Stimulated activated CD8-positive, alpha-beta memory T cell treated with anti-CD3 and anti-CD28 coated beads, Interleukin-4, amount 100 ng/mL, for 24 hours (primary cell): ENCODE measurements at places on chromosomes 11 and 22.

GRCh38 chr11:20874358-20874757 lies 205.0 kb downstream of the NELL1 start:
- no peak for DNase-seq

DNA sequence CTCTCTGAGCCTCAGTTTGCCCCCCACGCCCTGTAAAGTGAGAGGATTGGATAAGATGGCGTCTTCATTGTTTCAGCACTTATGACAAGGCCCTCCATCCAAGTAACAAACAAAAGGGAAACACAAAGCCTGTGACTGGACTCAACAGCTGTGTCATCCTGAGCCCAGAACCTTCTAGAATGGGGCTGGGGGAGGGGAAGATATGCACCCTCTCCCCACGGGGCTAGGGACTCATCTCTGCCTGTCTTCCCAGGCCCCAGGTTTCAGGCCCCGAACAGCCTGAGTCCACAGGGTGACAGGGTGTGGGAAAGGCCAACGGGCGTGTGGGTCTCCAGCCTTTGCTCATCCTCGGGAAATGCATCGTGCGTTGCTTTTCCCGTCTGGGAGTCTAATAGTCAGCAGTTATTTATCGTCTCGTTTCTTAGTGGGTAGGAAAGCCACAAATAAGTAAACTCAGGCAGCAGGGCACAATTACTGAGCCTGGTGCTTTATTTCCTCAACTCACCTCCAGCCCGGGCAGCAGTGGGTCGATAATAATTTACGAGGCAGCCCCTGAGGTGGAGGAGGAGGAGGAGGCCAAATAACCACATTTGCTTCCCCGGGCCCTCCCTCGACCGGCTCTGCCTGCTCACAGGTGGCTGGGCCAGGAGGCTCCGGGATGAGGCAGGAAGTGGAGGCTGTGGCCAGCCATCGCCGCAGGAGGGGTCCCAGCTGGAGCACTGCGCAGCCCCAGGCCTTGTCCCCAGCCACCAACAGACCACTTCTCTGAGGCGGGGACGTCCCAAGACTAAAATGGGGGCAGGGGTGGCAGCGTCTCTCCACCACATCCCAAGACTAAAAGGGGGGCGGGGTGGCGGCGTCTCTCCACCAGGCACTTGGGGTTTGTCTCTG lies 54.4 kb downstream of the FLRT1 start:
- no peak for DNase-seq

- no peak for DNase-seq
These were observed 19.4 kb downstream of the LRRC74B start for GRCh38 chr22:21064917-21065864.

DNA sequence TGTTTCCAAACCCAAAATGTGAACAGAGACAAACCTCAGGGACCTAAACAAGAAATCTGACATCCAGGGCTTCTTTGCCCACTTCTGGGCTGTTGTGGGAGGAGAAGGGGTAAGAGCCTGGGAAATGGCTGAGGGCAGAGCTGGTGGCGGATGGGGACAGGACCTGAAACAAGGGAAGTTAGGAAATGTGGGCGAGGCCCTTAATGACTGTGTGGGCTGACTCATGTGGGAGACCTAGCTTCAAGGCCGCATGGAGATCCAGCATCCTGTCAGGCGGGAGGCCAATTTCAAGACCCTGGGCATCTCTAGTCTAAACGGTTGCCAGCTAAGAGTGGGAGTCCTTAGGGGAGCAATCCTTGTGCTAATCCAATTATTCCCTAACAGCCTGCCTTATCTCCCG lies 2.1 kb upstream of the OAF start:
- no peak for DNase-seq

- DNase-seq: no peak
These were observed 18.4 kb upstream of the TAB1 start for GRCh38 chr22:39381009-39381755.

GRCh38 chr11:105298174-105298573 lies 158.6 kb upstream of the CARD18 start:
- no peak for DNase-seq

- DNase-seq: no peak
These were observed 29.7 kb upstream of the PSMA1 start for GRCh38 chr11:14549891-14550290.

- DNase-seq: no peak
These were observed 66.2 kb downstream of the IGLL5 start for GRCh38 chr22:22953791-22954190.

DNA sequence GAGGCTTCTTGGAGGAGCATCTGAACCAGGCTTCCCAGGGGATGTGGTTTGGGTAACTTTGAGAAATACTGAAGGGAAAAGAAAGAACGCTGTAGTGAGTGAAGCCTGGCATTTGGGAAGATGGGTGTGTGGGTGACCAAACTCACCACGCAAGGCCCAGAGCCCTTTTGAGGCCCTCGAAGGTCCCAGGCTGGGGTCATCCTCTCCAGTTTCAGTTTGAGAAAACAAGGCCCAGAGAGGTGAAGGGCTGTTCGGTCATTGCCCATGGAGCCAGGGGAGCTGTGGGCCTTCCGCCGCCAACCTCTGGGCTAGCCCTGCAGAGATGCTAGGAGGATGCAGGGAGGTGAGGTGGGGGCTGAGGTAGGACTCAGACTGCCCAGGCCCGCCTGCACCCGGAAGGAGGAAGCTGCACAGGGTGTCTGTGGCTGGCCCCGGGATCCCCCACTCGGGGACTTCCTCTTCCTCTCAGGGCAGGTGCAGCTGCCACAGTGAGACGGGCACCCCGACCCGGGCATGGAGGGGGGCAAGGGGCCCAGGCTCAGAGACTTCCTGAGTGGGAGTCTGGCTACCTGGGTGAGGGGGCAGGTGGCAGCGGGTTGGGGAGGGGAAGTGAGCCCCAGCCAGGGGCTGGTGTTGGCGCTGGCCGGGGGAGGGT lies at the start of gene CCDC88B:
CCDC88B (plus strand) TSS at position 451 of the 655 bp plus-strand sequence; CDS start at position 514, 63 bp downstream.
- DNase-seq: peak; percentile 74

- no peak for DNase-seq
These were observed 33.1 kb upstream of the GRAMD4 start for GRCh38 chr22:46587061-46587460.

GRCh38 chr11:109247071-109247470 lies 174.9 kb upstream of the C11orf87 start:
- no peak for DNase-seq

DNA sequence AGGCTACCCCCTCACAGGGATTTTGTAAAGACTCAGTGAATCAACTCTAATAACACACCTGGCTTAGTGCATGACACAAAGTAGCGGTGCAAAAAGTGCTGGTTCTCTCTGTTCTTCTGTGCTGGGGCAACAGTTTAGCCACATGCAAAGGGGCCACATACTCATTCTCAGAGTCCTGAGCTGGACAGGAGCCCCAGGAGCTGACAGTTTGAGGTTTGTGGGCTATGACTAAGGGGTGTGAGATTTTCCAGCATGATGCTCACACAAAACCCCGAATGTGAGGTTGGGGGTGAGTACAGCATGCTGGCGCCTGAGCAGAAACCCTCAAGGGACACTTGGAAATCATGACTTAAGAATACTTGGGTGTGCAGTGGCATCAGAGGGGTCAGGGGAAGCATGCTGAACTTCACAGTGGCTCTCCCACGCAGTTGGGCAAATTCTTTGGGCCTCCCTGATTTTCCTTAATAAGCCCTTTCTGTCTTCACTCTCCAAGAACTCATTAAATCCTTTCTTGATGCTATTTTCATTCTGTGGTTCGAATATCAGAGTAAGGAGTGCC lies 31.0 kb downstream of the TMPRSS5 start:
- DNase-seq: no peak

GRCh38 chr11:61033417-61033816 lies 61.9 kb downstream of the CD6 start:
- DNase-seq: no peak

DNA sequence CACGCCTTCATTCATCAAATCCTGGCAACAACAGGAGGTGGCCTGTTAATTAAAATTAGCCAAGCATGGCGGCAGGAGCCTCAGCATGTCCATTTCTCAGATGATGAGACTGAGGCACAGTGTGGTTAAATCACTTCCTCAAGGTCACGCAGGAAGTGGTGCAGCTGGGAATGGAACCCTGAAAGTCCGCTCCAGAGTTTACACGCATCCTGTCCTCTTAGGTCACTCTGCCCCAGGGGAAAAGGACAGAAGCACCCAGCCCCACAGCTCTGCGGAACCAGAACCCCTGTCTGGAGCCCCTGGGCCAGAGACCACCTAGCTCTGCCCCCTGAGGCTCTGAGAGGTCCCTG lies 19.6 kb downstream of the RPL3 start:
- DNase-seq: no peak

- no peak for DNase-seq
These were observed 63.2 kb downstream of the MTMR3 start for GRCh38 chr22:29946220-29946619.

GRCh38 chr11:62588966-62589637 lies 2.2 kb downstream of the TUT1 start:
- no peak for DNase-seq

DNA sequence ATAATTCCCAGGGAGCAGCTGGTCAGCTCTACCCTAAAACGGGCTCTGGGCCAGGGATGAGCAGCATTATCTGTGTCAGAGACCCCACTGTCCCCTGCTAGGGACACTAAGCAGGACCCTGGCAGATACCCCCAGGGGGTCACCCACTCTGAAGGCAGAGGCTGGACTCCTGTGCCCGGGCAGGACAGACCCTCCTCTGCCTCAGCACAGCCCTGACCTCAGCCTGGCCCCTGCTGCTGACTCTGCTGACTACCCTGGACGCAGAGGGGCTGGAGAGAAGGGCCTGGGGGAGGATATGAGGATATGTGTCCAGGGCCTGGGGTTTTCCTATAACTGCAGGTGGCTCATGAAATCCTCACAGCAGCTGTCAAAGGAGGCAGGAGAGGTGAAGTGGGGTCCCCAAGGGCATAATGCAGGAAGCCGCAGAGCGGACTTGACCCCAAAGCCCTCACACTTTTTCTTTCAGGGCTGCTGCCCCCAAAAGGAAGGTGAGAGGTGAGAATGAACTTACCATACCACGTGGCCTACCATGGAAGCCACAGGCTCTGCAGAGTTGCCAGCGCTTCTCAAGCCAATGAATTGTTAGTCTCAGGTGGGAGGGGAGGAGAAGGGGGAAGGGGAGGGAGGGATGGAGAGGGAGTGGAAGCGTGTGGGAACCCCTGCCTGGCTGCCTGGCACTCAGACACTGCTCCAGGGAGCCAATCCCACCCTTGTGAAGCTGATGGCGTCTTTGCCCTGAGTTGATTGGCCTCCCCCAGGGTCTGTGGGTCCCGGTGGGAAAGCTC lies 76.7 kb upstream of the WNT11 start:
- DNase-seq: no peak

GRCh38 chr11:103944251-103944940 lies 92.0 kb upstream of the DDI1 start:
- DNase-seq: no peak

GRCh38 chr11:1006762-1007161 lies 29.8 kb downstream of the MUC6 start:
- no peak for DNase-seq

DNA sequence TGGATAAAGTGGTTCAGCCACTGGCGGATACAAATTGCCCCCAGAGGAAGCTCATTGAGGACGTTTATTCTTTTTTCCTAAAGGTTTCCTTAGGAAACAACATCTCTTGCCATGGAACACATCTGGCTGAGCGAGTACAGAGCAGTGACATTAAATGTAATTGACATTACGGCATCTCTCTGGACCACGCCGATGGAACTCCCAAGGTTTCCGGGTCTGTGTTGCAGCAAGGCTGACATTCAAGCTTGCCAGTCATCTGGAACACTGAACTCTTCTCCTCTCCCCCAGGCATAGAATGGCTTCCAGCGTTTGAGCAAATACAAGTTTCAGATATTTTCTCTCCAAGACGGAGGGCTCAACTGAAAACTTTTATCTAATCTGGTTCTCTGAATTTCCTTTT lies 42.1 kb downstream of the CLMP start:
- no peak for DNase-seq

GRCh38 chr22:32202539-32203180 lies 2.2 kb downstream of the RFPL2 start:
- no peak for DNase-seq

DNA sequence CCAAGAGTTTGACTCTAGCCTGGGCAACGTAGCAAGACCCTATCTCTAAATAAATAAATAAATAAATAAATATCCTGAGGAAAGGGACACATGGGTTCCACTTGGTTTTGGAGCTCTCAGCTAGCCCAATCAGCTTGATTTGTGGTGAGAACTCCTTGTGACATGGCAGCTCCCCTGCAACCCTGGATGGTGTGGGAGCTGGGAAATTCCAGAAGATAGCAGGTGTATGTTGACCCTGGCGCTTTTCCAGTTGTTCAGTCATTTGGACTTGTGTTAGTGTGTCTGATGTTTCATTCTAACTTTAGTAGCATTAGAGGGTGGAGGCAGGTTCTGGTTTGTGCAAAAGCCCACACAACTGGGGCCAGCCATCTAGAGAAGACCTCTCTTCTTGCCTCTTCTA lies 148.5 kb upstream of the NCAM1 start:
- no peak for DNase-seq

GRCh38 chr11:20367313-20367948 lies 3.9 kb downstream of the HTATIP2 start:
- DNase-seq: no peak

- DNase-seq: no peak
These were observed 2.6 kb downstream of the ALG12 start for GRCh38 chr22:49915610-49916009.

DNA sequence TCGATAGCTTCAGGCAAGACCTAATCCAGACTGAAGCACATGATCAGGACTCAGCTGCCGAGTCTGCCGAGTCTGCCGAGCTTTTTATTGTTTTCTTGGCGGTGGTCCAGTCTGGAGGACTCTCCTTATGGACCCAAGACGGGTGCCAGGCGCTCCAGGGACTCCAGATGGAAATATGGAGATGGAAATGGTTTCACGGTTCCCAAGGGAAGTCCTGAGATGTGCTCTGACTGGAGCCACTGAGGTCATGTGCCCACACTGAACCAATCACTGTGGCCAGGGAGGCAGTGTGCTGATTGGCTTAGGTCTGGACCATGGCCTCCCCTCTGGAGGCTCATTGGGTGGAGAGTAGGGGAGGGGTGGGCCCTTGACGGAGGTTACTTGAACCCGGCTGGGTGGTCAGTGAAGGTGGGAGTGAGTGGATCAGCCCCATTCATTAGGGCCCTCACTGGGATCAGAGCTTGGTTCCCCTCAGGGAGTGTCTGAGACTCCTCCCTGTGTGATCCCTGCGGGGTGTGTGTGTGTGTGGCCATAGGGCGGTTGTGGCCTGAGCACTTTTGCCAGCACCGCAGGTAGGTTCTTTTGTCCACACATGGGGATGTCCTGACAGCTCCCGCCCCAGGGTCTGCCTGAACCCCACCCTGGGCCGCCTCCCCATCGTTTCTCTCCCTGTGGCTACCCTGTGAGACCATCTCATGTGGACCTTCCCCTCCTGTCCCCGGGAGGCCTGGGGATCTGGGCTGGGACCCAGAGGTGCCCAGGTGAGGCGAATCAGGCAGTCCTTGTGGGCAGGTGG lies 14.0 kb downstream of the RPS6KA4 start:
- DNase-seq: no peak

GRCh38 chr11:75792997-75793800 lies 21.8 kb upstream of the UVRAG start:
- no peak for DNase-seq

- DNase-seq: no peak
These were observed 9.9 kb upstream of the OR8D2 start for GRCh38 chr11:124329787-124330478.

DNA sequence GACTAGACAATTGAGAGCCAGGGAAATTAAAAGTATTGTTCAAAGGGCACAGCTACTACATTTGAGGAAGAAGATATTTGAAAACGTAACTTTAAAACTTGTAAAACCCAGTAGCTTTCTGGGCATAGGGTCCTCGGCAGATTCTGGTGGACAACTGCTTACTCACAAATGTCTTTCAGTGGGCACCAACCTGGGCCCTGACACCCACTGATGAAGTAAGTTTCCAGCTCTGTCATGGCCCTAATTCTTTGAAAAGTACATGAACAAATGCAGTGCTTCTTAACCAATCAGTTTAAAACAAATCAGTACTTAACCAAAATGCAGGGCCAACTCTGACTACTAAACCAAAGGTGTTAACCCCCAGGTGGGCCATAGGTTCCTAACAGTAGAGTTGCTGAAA lies 1170.1 kb downstream of the LRRC4C start:
- DNase-seq: no peak
